ENCODE measurements at places on chromosomes 12 and 14.

- DNase-seq = no peak
These were observed 874.5 kb downstream of the FLRT2 start for GRCh38 chr14:86404425-86404824.

DNA sequence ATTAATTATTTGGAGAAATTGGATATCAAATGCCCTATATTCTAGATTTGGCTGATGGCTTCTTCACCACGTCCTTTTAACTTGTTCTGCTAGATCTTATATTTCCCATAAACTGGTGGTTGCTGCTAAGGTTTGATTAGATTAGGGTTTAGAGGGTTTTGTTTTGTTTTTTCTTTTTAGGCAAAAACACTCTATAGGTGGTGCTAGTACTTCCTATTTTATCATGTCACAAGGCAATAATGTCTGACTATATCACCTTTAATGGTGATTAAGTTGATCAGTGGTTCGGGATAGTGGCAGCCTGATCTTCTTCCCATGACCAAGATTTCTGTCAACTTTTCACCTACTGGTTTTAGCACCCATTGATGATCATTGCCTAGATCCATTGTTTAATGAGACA lies 455.1 kb downstream of the RAD51B start:
- no peak for DNase-seq

GRCh38 chr14:33464254-33464962 lies 486.5 kb downstream of the EGLN3 start:
- no peak for DNase-seq

DNA sequence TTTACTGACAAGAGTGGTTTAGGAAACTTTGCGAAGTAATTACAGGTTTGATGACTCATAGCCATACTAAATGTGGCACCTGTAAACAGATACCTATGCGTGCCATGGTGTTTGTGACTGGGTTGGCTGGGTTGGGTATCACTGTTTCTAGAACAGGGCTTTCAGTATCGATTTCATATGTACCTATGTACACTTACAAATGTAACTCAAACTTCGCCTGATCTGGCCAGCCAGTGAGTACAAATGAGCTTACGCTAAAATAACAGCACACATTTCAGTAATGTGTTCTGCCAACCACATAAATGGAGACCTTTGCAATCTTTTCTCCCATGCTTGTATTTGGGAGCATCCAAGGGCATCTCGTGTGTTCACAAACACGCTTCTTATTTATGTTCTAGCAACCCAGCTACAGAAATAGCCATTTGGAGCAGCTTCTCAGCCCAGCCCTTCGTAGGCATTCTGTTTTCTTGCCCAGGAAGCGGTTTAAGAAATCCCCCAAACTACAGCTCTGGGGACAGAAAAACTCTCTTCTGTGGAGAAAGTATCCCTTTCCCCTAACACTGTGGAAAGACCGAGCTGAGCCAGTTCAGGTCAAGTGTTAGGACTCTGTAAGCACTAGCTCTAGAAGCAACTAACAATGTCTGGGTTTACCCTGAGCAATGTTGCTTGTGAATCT lies 42.3 kb upstream of the MDM1 start:
- DNase-seq = peak; percentile 76

DNA sequence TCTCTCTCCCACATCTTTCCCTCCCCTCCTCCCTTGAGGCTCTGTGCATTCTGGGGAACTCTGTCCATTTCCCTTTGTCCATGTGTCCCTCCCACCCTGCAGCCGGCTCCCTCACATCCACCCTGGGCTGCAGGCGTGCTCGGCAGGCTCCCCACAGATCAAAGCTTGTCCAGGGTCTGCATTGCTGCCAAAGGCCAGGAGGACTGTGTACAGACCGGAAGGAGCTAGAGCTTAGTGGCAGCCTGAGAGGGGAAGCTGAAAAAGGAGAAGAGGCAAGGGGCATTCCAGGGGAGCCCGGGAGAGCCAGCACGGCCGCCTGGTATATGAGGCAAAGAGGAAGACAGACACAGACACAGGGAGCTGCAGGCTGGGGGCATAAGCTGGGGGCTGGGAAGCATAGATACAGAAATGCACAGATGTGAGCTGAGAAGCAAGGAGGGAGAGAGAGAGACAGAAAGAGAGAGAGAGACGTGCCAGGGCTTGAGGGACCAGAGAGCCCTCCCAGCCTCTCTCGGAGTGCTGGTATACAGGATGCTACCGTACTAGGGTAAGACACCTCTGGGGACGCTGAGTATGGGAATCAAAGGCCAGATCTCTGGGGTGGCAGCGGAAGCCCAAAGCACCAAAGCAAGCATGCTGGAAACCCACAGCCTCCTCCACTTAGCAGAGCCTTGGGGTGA lies 3.3 kb downstream of the CD4 start:
- peak; percentile 78 for DNase-seq

Measured in activated CD4-positive, alpha-beta T cell treated with anti-CD3 and anti-CD28 coated beads, Interleukin-2, amount 10 ng/mL, durations not matched to agents 7 days and 5 days (primary cell).